ENCODE measurements at places on chromosomes 4 and X.

- DNase-seq = no peak
Measured at GRCh38 chrX:48533165-48533564, 6.3 kb upstream of the TBC1D25 start.

- DNase-seq = no peak
Measured at GRCh38 chr4:93771640-93772411, 56.7 kb upstream of the ATOH1 start.

DNA sequence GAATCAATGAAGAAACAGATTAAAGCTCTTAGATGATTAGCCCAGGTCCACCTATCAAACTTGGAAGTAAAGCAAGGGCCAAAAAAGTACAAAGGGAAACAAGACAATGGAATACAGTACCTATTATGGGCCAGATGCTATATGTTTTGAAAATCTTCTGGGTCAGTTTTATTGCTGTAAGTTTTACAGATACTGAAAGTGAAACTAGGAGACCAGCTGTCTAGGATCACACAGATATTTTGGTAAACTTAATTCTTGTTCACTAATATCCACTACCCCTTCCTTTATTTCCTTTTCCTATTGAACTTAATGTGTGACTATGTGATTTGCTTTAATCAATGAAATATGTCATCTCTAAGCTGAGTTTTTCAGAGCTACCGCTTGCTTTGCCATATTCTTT lies 505.4 kb upstream of the PITX2 start:
- DNase-seq = no peak

DNA sequence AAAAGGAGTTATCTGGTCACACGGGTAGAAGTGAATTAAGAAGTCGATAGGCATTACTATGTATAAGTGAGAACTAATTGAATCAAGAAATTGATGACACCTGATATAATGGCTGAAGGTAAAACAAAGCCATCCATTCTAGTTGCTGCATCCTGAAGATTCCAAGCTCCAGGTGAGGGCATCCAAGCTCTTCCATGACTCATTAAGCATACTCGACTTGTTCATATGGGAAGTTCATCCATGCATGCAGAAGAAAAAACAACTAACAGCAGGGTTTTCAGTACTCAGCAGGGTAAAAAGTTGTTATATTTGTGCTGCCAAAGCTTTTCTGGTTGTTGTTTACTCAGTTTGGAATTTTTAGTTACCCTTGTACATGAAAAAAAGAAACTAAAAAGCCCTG lies 508.0 kb upstream of the CXorf51A start:
- no peak for DNase-seq

DNA sequence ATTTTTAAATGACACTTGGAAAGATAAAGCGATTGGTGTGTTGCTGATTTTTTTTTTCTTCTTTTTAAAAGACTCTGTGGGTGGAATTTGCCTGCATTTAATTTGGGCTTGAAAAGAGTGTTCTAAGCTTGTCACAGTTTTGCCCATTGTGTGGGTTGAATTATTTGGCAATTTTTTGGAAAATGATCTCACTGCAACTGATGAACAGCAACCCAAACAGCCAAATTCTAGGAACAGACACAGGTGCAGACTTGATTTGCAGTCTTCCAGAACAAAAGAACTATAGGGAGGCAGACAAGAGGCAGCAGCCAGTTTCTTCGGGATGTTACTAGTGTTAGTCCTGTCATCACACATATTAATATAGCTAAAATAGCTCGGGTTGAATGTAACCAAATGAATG lies 40.5 kb downstream of the CASP6 start:
- no peak for DNase-seq

All from astrocyte of the cerebellum (primary cell).